Karpas-422 (cell line): ENCODE measurements at places on chromosomes 4 and X. TPM values are rescaled to one million over a fixed set of nuclear protein-coding genes. Genes with fewer than 3 reads are reported as not detected.

Gene PIR
- 0.72 TPM in 1 of 2 replicates, not detected in the other for total RNA-seq

Gene SLC25A6
- total RNA-seq: 209 and 367 TPM in 2 replicates

Gene SH3RF1
- 0.22 TPM in 1 of 2 replicates, not detected in the other for total RNA-seq

Gene CENPVL3
- not detected in 2 replicates for total RNA-seq

Gene SLC6A14
- not detected in 2 replicates for total RNA-seq

Gene ENPP6
- not detected in 2 replicates for total RNA-seq

Gene ASB12
- total RNA-seq: 0.41 and 0.51 TPM in 2 replicates

Gene JADE3
- 0.07 and 0.29 TPM in 2 replicates for total RNA-seq

Gene PCSK1N
- total RNA-seq: not detected in 2 replicates

Gene PRMT9
- 13.7 and 21.7 TPM in 2 replicates for total RNA-seq

Gene DMRTC1
- not detected in 2 replicates for total RNA-seq

Gene SATL1
- total RNA-seq: 0.52 and 0.79 TPM in 2 replicates

Gene DIPK2B
- total RNA-seq: not detected in 2 replicates

Gene ZXDA
- 6.3 and 10.6 TPM in 2 replicates for total RNA-seq

Gene PRSS12
- not detected in 2 replicates for total RNA-seq

Gene NDST3
- total RNA-seq: not detected in 2 replicates

Gene HTRA3
- not detected in 2 replicates for total RNA-seq

Gene C4orf51
- not detected in 2 replicates for total RNA-seq

Gene SSX4B
- not detected in 2 replicates for total RNA-seq

Gene PCDH18
- total RNA-seq: not detected in 2 replicates

Gene SOWAHB
- not detected in 2 replicates for total RNA-seq

Gene CAMK2D
- 114 and 165 TPM in 2 replicates for total RNA-seq

Gene NDP
- not detected in 2 replicates for total RNA-seq

Gene CFAP99
- total RNA-seq: 0.67 TPM in 1 of 2 replicates, not detected in the other

Gene AMTN
- not detected in 2 replicates for total RNA-seq

Gene CTSO
- 8.0 and 18.9 TPM in 2 replicates for total RNA-seq

Gene ARHGAP24
- total RNA-seq: 40.0 and 65.1 TPM in 2 replicates

Gene MBNL3
- total RNA-seq: 6.9 and 22.2 TPM in 2 replicates

Gene PARM1
- total RNA-seq: 37.6 and 65.0 TPM in 2 replicates

Gene RRH
- 0.40 TPM in 1 of 2 replicates, not detected in the other for total RNA-seq

Gene SMR3A
- total RNA-seq: not detected in 2 replicates

Gene MAGEC1
- total RNA-seq: not detected in 2 replicates
